RPMI7951 (cell line): ENCODE measurements at places on chromosomes 7 and 10. TPM values are rescaled to one million over a fixed set of nuclear protein-coding genes. Genes with fewer than 3 reads are reported as not detected.
A peak's percentile ranks its signal among the peaks of the same experiment; 100 is the strongest.

DNA sequence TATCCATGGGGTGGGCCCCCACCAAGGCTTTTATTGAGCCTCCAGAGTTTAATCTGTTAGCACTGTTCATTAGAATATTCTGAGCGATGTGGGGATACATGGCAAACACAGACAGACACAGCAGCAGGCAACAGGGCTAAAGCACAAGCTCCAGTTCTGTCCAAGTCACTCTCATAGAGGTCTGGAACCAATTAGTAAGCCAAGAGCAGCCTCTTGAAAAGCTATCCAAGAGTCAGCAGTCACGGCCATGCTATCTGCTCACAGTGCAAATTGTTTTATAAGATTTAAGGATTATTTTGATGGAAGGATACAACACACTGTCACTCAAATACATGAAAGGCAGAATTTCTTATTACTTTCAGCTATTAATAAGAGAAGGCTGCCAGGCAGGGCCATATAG is 86.4 kb upstream of the DGKB start:
- no peak for DNase-seq

DNA sequence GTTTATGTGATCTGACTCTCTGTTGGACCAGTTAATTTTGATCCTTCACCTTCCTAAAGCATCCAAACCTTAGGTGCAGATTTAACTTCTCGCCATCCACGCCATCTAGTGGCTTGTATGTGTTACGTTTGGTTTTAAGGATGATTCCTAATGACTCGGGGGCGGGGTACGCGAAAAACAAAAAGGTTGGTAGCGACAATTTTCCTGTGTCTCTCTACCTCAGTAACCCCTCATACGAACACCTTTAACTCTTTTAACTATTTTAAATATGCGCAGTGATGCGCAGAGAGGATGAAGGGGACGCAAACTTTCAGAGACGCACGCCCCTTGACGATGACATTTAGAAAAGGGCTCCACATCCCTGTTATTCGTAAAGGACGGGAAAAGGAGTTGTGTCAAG is 714 bp upstream of the KCND2 start:
- peak; percentile 52 for DNase-seq

Gene ZNF425
- total RNA-seq, result 0.48 and 1.3 TPM in 2 replicates

Gene C10orf105
- 0.10 and 0.12 TPM in 2 replicates for total RNA-seq

- peak; percentile 73 for DNase-seq
Observed at GRCh38 chr7:94223375-94224084, 171.2 kb upstream of the COL1A2 start.
